ENCODE measurements at places on chromosomes 2 and 18. TPM values are rescaled to one million over a fixed set of nuclear protein-coding genes. Genes with fewer than 3 reads are reported as not detected.
A peak's percentile ranks its signal among the peaks of the same experiment; 100 is the strongest.

- no peaks in the 10 kb centered on the region for H3K4me1 ChIP-seq
- DNase-seq = no peak
- peaks cover 8% of the 10 kb centered on the region for H3K27me3 ChIP-seq
- no peaks in the 10 kb centered on the region for H3K36me3 ChIP-seq
These were observed 209.7 kb downstream of the SMAD2 start for GRCh38 chr18:47720741-47721140.

DNA sequence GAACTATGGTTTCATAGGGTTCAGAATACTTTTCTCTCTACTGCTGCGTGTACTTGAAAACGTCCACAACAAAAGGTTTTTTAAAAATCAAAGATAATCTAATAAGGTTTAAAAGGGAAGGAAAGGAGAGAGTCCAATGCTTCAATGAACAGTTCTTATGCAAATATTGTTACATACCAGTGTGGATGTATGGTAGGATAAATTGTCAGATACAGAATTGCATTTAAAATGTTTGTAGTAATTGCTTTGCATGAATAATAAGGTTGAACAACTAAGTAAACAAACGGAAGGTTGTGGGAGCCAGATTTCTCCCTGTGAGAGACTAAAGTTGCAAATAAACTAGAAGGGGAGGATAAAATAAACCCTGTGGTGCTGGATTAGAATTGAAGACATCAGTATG, 53.8 kb upstream of the RBBP8 start:
- no peak overlapping the region for H3K27ac ChIP-seq

GRCh38 chr2:44358503-44358902, 2.8 kb downstream of the PREPL start:
- H3K27me3 ChIP-seq = peaks cover 6% of the 10 kb centered on the region
- no peak overlapping the region for H3K4me3 ChIP-seq
- no peak for DNase-seq
- no peak overlapping the region for H3K27ac ChIP-seq
- H3K4me1 ChIP-seq = peaks cover 6% of the 10 kb centered on the region

DNA sequence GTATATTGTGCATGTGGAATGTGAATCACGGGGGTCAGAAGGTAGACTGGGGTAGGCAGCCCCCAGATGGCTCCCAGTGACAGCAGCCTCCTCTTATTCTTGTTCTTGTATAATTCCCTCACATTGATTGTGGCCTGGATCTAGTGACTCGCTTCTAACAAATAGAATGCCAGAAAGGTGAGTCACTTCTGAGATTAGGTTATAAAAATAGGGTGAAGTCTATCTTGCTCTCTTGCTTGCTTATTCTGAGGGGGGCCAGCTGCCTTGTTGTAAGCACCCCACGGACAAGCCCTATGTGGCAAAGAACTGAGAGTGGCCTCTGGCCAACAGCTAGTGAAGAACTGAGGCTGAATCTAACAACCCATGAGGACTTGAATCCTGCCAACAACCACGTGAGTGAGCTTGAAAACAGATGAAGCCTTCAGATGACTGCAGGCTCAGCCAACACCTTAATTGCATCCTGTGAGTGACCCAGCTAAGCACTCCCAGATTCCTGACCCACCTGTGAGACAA, 15.6 kb upstream of the RMND5A start:
- no peak for DNase-seq
- no peaks in the 10 kb centered on the region for H3K27me3 ChIP-seq
- H3K27ac ChIP-seq = no peak overlapping the region
- H3K36me3 ChIP-seq = peaks cover 4% of the 10 kb centered on the region

GRCh38 chr2:209236377-209236776, 187.5 kb upstream of the MAP2 start:
- peaks cover 9% of the 10 kb centered on the region for H3K36me3 ChIP-seq
- H3K27me3 ChIP-seq = no peaks in the 10 kb centered on the region
- H3K27ac ChIP-seq = peak overlapping the region; percentile 12
- peak; percentile 17 for DNase-seq
- H3K4me1 ChIP-seq = peaks cover 8% of the 10 kb centered on the region
- no peak overlapping the region for H3K4me3 ChIP-seq

DNA sequence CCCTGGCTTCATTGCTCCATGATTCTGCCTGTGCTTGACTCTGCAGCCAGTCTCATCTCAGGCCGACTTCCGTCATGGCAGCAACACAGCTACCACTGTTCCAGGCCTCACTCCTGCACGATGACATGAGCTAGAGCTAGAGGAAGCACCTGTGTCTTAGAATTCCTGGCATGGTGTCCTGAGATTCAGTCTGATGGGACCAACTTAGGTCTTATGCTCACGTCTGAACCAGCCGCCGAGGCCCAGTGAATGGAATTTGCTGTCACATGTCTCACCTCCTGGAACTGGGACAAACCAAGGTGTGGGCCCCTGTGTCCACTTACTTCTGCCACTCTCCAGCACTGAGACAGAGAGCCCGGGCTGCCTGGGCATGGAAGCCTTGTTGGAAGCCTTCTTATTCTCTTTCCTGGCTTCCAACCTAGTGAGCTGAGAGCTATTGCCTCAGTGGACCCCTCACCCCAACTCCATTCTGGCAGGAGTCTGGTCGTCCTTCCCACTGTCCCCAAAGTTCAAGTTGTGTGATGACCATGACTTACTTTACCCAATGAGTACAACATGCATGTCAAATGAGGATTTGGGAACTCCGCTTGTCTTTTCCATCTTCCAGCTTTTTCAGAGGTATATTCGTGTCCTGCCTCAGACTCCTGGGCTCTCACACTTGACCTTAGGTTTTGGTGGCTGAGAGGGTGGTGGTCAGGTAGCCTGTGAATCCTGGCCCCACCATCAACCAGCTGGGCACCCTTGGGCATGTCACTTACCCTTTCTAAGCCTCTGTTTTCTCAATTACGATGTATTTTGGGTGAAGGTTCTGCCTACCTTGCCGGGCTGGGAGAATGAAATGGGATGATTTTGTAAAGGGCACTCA, 39.1 kb upstream of the HS6ST1 start:
- peaks cover 18% of the 10 kb centered on the region for H3K4me1 ChIP-seq
- H3K27ac ChIP-seq = no peak overlapping the region
- no peak overlapping the region for H3K4me3 ChIP-seq
- H3K36me3 ChIP-seq = peaks cover 5% of the 10 kb centered on the region

DNA sequence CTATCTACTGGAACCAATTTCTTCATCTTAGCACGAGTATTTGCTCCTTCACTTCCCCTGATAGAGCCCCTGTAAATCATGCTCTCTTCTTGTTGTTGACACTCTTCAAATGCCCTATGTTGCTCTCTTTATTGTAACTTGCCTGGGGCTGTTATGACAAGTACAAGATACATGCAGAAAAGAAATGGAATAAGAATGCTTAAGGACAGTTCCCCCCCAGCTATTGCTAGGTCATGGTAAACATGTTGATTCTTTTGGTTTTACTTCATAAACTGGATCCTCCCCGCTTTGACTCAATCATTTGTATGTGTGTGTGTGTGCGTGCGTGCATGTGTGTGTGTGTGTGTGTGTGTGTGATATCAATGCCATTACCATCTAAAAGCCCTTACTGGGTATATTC, 368.5 kb upstream of the CNTNAP5 start:
- DNase-seq = no peak
- H3K27me3 ChIP-seq = no peaks in the 10 kb centered on the region
- H3K36me3 ChIP-seq = peaks cover 6% of the 10 kb centered on the region

Gene HOXD13
- 0.17 TPM for total RNA-seq

GRCh38 chr2:36797324-36798070, 101.0 kb downstream of the VIT start:
- no peaks in the 10 kb centered on the region for H3K36me3 ChIP-seq
- H3K4me3 ChIP-seq = no peak overlapping the region
- H3K27ac ChIP-seq = no peak overlapping the region
- H3K27me3 ChIP-seq = no peaks in the 10 kb centered on the region

DNA sequence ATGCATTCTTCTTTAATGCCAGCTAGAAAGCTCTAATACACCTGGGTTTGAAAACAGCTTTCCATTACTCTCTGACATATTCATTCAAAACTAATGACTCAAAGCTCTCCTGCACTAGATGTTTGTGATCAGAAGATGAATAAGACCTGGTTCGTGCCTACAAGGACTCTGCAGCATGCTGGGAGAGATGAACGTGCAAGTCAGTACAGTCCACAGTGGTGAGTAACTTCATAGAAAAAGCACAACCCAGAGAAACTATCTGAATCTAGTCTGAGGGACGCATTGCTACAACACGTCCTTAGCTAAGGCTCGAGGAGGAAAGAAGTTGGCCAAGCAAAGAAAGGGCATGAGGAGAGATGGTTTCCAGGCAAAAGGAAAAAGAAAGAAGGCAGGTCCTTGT, 234.3 kb downstream of the OSR1 start:
- no peaks in the 10 kb centered on the region for H3K36me3 ChIP-seq
- H3K4me1 ChIP-seq = no peaks in the 10 kb centered on the region
- no peak overlapping the region for H3K27ac ChIP-seq

DNA sequence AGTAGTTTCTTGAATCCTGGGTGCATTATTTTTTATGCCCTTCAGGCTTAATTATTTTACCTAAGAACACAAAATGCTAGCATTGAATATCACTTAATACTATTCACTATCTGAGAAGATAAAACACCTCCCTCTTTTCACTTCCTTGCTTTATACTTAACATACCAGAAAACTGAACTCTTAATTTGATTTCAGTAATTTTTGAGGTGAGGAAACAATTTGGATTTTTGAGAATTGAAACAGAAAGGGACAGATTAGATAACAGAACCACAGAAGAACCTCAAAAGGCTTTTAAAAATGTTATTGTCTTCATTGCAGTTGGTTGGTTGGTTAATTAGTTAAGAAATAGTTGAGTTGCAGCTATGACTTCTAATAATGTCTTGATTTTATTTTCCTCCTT, 69.5 kb downstream of the GPD2 start:
- no peak for DNase-seq
- peaks cover 4% of the 10 kb centered on the region for H3K4me1 ChIP-seq
- no peaks in the 10 kb centered on the region for H3K27me3 ChIP-seq
- H3K36me3 ChIP-seq = no peaks in the 10 kb centered on the region
- no peak overlapping the region for H3K27ac ChIP-seq

Gene NIF3L1
- 19.7 TPM for total RNA-seq

DNA sequence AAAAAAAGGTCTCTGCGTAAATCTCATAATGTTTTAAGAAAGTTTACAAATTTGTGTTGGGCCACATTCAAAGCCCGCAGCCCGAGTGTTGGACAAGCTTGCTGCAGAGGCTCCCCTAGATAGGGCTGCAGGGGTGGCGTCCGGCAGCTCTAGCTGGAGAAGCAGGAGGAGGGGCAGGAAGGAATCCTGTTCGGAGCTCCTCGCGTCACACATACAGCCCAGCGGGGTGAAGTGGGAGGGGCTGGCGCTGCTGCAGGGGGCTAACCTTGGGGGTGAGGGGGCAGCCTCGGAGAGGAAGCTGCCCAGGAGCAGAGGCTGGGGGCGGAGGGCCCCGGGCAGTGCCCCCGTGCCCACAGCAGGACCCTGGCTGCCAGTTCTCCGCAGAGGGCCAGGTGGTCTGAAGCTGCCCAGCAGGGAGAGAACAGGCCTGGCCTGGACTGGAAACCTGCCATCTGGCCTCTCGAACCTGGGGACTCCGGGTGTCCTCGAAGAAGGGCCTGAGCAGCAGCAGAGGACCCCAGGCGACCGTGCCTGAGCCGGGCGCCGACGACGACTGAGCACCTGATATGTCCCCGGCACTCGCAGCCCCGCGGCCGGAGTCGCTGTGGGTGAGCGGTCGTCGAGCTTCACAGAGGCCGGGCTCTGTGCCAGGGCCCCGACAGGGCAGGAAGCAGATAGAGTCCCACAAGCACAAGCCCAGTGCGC, 2.6 kb upstream of the GPR35 start:
- peaks cover 10% of the 10 kb centered on the region for H3K36me3 ChIP-seq
- H3K4me3 ChIP-seq = no peak overlapping the region
- peaks cover 2% of the 10 kb centered on the region for H3K27me3 ChIP-seq
- no peaks in the 10 kb centered on the region for H3K4me1 ChIP-seq
- no peak overlapping the region for H3K27ac ChIP-seq
- no peak for DNase-seq

Gene KLF7
- total RNA-seq = 323 TPM

- H3K27ac ChIP-seq = no peak overlapping the region
- no peaks in the 10 kb centered on the region for H3K27me3 ChIP-seq
- no peaks in the 10 kb centered on the region for H3K36me3 ChIP-seq
- no peaks in the 10 kb centered on the region for H3K4me1 ChIP-seq
These were observed 101.1 kb downstream of the DPP4 start for GRCh38 chr2:161972866-161973265.

Gene TMEM169
- total RNA-seq = 166 TPM

DNA sequence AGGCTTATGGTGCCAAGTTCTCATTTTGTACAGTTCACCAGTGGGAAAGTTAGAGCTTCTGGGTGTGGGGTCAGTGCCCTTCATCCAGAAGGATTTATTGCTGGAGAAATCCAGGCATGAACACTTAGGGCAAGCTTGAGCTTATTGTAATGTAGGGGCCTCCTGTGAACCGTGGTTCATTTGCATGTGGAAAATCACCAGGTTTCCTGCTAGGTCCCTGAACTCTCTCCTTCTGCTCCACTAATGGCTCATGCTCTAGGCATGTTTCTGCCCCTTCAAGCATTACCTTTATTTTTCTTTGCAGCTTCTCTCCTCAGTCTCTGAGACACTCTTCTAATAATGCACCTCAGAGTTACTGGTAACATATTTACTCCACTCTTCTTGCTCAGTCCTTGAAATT, 79.3 kb upstream of the FAM98A start:
- no peak for DNase-seq
- H3K27ac ChIP-seq = no peak overlapping the region
- H3K4me3 ChIP-seq = no peak overlapping the region
- H3K27me3 ChIP-seq = no peaks in the 10 kb centered on the region

DNA sequence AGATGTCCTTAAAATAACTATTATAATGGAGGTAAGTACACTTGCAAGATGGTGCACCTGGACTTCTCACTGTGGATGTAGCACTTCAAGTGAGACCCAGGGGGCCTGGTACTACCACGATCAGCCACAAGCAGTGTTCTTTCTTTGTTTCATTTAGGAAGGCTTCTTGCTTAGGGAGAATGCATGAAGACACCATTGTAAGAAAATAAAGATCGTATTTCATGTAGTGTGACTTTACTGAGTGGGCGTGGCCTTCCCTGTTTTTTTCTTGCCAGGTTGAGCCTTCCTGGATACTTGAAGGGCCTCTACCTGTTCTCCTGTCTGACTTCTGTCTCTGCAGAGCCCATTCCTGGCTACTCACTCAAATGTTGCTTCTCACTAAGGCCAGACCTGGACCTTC, 615.6 kb upstream of the SOX11 start:
- peaks cover 22% of the 10 kb centered on the region for H3K4me1 ChIP-seq
- no peaks in the 10 kb centered on the region for H3K36me3 ChIP-seq
- H3K27ac ChIP-seq = peak overlapping the region; percentile 64
- no peak overlapping the region for H3K4me3 ChIP-seq
- DNase-seq = no peak

- H3K4me3 ChIP-seq = no peak overlapping the region
- no peaks in the 10 kb centered on the region for H3K36me3 ChIP-seq
- H3K27ac ChIP-seq = no peak overlapping the region
These were observed 79.0 kb downstream of the TTC21B start for GRCh38 chr2:165874445-165875039.

GRCh38 chr2:224436634-224437033, 34.7 kb upstream of the FAM124B start:
- DNase-seq = no peak
- peaks cover under 1% of the 10 kb centered on the region for H3K36me3 ChIP-seq
- H3K27me3 ChIP-seq = peaks cover 5% of the 10 kb centered on the region

GRCh38 chr2:236511266-236511665, 58.4 kb upstream of the ACKR3 start:
- no peak overlapping the region for H3K27ac ChIP-seq
- no peak overlapping the region for H3K4me3 ChIP-seq
- no peak for DNase-seq
- H3K27me3 ChIP-seq = peaks cover 2% of the 10 kb centered on the region
- peaks cover 8% of the 10 kb centered on the region for H3K36me3 ChIP-seq
- H3K4me1 ChIP-seq = no peaks in the 10 kb centered on the region

- no peaks in the 10 kb centered on the region for H3K36me3 ChIP-seq
- no peak overlapping the region for H3K4me3 ChIP-seq
- peaks cover 5% of the 10 kb centered on the region for H3K4me1 ChIP-seq
- no peaks in the 10 kb centered on the region for H3K27me3 ChIP-seq
- DNase-seq = no peak
- H3K27ac ChIP-seq = no peak overlapping the region
These were observed 45.1 kb downstream of the SUMO1 start for GRCh38 chr2:202193305-202193704.
